Metanephros (tissue), 2 donors: ENCODE measurements at places on chromosomes 2 and 18. TPM values are rescaled to one million over a fixed set of nuclear protein-coding genes. Genes with fewer than 3 reads are reported as not detected.

The CYP20A1 gene
- 27.0 TPM for total RNA-seq

The DNAJC5G gene
- total RNA-seq: 0.12 TPM

The NAT8 gene
- total RNA-seq: 12.0 TPM

The CXCR1 gene
- total RNA-seq: 1.4 TPM

The PIEZO2 gene
- 31.1 TPM for total RNA-seq

The ARMC9 gene
- total RNA-seq: 28.2 TPM

The GPR45 gene
- not detected for total RNA-seq

The CTNNA2 gene
- 2.3 TPM for total RNA-seq

The FBXO41 gene
- 1.5 TPM for total RNA-seq

The ASB18 gene
- total RNA-seq: 2.0 TPM

The ZFP36L2 gene
- 88.2 TPM for total RNA-seq

The STPG4 gene
- not detected for total RNA-seq

The DSC2 gene
- total RNA-seq: 19.8 TPM

The TPGS2 gene
- total RNA-seq: 98.9 TPM

The MOCOS gene
- 0.53 TPM for total RNA-seq

The STAT4 gene
- total RNA-seq: 6.7 TPM
